ENCODE measurements at places on chromosomes 4 and X.

DNA sequence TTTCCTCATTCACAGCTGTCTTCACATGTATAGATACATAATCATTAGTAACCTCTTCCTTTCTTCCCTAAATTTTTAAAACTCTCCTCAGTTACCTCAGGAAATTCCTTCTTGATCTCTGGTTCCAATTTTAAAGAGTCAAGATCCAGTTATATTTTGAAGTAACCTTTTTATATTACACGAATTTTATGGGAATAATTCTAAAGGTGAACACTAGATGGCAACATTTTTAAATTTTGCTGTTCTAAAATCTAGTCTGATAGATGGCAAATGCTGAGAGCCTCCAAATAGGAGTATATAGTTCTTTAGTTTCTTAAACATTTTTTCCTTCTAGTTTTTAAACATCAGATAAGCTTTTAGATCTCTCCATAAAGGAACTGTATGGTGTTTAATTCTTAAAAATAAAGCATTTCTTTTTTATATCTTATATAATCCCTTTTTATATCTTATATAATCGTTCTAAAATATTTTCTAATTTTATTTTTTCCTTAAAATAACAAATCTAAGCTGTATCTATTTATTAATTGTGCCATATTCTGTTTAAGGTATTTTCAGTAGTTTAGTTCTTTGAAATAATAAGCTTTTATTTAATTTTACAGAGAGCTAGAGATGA lies 37.9 kb upstream of the PAPSS1 start:
- DNase-seq, result no peak

GRCh38 chr4:140153419-140153717 lies 616 bp downstream of the MAML3 start:
- DNase-seq, result no peak

DNA sequence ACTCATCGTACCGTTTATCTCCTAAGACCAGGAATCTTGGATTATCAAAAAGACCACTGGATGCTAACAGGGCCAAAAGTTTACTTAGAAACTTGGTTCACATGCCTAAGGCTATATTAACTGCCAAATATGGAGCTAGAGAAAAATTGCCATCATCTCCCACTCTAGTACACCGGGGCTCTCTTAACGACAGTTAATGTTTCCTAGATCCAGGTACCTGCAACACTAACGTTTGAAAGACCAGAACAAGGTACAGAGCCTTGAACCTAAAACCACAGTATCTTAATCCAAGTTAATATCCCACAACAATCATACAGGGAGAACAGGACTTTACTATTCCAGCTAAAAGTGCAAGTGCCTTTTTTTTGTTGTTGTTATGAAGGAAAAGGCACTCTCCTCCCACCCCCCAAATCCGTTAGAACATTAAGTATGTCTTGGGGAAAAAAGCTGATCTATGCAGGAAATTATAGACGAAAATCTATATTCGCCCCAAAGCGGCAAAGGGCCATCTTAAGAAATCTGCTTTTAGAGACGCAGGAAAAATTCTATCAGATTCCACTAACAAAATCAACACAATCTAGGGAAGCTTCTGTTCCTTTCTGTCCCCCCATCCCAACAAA lies 1.3 kb downstream of the G3BP2 start:
- no peak for DNase-seq

- no peak for DNase-seq
These were observed 106.7 kb upstream of the MSX1 start for GRCh38 chr4:4752576-4753401.

DNA sequence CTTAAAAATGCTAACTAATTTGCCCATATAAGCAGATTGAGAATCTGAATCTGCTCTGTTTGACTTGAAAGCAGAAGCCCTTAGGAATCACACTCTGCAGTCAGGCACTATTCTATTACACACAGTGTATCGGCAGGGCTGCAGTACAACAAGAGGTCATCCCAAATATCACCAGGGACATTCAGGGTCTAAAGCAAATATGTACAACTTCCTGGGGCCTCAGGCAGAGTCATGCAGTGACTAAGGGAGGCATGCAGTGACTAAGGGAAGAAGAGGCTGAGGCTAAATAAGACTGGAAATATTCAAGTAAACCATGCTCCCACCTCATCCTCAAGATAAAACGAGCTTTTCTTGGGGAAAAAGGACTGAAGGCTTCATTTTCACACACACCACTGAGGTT lies 20.9 kb downstream of the MAPK10 start:
- no peak for DNase-seq

DNA sequence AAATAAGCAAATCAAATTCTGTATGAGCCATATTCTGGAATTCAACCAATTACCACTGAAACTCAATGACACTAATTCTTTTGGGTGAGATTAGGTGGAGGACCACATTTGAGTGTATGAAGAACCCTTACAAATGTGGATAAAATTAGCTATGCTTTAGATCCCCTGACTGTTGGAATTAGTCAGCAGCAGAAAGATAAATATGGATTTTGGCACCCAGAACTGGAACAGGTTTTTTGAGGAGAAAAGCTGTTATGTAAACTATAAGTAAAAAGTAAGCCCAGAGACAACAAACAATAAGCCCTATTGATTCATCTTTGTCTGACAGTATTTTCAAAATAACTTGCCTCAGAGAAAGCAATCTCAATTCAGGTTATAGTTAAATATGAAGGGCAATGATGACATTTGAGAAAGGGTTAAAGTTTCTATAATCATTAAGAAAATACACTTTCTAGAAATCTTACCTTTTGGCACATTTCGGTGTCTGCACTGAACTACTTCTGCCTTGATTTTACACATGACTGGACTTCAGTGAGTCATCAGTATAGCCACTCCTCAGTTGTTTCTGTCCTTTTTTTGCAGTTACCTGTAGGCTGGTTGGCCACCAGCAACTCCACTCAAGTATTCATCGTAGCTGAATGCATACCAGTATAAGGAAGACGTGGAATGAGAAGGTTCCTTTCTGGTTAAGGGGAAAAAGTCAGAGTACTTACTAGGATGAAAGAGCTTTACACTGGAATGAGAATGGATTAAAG lies 80.0 kb downstream of the KCTD8 start:
- no peak for DNase-seq

- DNase-seq, result no peak
These were observed 62.0 kb downstream of the CCSER1 start for GRCh38 chr4:90189178-90189577.

- no peak for DNase-seq
These were observed 192.2 kb upstream of the ARX start for GRCh38 chrX:25207803-25208475.

DNA sequence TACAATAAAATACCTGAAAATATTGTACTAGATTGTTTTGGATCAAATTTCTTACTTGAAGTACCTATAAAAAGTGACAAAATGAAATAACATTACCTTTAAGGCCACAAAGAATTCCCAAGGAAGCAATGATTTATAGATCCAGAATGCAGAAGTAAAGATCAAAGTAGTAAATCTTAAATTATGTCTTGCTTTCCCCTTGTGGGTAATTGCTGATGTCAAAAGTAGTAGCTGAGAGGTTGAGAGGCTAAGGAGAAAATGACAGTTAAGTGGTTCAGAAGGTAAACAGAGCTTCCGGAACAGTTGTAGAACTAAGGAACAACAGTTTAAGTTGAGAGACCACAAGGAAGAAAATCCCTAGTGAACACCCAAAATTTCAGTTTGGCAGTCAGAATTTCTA lies 358.3 kb downstream of the GABRG1 start:
- DNase-seq, result no peak

GRCh38 chr4:48642421-48643374 lies 137.4 kb downstream of the FRYL start:
- no peak for DNase-seq

- no peak for DNase-seq
These were observed 1878.4 kb downstream of the ARAP2 start for GRCh38 chr4:34365946-34366345.

- no peak for DNase-seq
These were observed 84.2 kb upstream of the WDFY3 start for GRCh38 chr4:85050736-85051135.

DNA sequence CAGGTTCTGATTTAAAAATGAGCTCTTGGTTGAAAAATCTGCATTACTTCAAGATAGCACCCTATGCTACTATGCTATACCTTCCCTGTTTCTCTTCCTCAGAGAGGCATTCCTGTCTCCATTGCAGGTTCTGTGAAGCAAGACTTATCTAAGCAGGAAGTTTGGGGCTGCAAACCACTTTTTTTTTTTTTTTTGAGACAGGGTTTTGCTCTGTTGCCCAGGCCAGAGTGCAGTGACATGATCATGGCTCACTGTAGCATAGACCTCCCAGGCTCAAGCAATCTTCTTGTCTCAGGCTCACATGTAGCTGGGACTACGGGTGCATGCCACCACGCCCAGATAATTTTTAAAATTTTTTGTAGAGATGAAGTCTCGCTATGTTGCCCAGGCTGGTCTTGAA lies 4.0 kb upstream of the CCNG2 start:
- no peak for DNase-seq

DNA sequence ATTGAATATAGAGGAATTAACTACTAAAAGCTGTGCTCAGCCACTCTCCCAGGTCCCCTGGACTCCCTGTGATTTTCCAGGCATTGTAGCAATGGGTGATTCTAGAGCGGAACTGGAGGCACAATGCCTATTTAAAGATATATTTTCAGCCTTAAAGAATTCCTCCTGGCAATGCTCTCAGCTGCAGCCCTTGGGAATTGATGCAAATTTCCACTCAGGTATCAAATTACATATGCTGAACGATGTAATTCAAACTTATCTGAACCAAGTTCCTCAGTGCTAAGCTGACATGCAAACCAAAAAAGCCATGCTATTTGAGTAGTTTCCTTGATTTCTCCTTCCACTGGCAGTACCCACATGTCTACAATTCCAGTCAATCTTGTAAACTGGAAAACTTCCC lies 86.3 kb upstream of the GABRA3 start:
- no peak for DNase-seq

- no peak for DNase-seq
These were observed 10.2 kb downstream of the NAT8L start for GRCh38 chr4:2069161-2069971.

DNA sequence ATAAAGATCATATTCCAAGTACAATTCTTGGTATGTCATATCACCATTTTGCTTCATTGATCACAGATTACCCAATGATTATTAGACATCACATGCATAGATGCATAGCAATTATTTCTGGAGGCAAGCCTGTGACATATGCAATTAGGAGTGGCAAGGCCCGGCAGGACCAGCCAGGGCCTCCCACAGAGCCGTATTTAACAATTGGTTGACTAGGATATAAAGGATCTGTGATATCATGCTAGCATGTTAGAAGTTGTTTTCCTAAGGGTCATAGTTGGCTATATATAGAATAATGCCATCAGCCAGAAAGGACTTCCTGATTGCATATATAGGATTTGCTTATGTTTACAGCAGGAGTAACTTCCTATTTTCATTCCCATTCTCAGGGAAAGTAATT lies 103.5 kb upstream of the OTUD4 start:
- DNase-seq, result no peak

- no peak for DNase-seq
These were observed 10.2 kb downstream of the RGS12 start for GRCh38 chr4:3302786-3303564.

DNA sequence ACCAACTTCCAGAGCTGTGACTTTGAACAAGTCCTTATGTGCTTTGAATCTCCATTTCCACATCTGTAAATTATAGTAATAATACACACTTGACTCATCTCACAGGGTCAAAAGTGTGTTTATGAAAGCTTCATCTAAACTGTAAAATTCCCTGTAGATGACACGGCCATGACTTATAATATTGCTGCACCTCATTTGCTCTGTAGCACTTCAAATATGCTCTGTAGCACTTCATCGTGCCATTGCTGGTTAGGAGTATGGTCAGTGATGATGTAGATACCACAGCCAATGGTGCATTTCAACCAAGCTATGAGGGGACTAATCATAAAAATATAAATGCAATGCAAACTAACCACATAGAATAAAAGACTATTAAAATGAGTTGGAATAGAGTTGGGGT lies 318.6 kb downstream of the ANK2 start:
- no peak for DNase-seq

- DNase-seq, result no peak
These were observed 38.2 kb upstream of the GPM6A start for GRCh38 chr4:175850240-175850639.

DNA sequence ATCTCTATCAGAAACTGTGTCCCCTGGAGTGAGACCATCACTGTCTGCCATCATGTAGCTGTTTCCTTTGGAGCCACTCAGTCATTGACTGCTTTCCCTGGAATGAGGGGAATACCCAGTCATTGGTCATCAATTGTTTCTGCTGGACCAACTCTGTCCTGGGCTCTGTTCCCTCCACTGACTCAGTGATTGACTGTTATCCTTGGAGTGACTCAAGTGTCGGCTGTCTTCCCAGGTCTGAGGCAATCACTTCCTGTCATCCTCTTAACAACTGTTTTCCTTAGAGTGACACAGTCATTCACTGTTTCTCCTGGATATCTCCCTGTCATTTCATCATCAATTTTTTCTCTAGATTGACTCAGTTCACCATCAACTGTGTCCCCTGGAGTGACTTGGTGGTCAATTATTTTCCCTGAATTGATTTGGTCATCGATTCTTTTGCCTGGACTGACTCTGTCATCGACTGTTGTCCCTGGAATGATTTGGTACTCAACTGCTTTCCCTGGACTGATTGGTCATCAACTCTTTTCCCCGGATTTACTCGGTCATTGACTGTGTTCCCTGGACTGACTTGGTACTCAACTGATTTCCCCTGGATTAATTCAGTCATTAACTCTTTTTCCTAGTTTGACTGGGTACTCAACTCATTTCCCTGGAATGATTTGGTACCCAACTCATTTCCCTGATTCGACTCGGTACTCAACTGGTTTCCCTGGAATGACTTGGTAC lies 327.9 kb upstream of the VCX start:
- no peak for DNase-seq

GRCh38 chr4:67234296-67234695 lies 311.0 kb downstream of the CENPC start:
- no peak for DNase-seq

- DNase-seq, result no peak
These were observed 32.2 kb downstream of the ZNF275 start for GRCh38 chrX:153366119-153366518.

GRCh38 chr4:26619784-26620183 lies 35.9 kb downstream of the TBC1D19 start:
- no peak for DNase-seq

- DNase-seq, result no peak
These were observed 731 bp upstream of the GPC3 start for GRCh38 chrX:133985967-133986683.

- no peak for DNase-seq
These were observed 14.5 kb upstream of the MED14 start for GRCh38 chrX:40749681-40750494.

GRCh38 chr4:78616046-78616498 lies 64.5 kb downstream of the ANXA3 start:
- DNase-seq, result no peak

GRCh38 chrX:114058988-114059418 lies 524.9 kb upstream of the HTR2C start:
- no peak for DNase-seq

- no peak for DNase-seq
These were observed 22.1 kb downstream of the BEX3 start for GRCh38 chrX:103398421-103398864.

- DNase-seq, result no peak
These were observed 23.2 kb upstream of the LUZP4 start for GRCh38 chrX:115266300-115266699.

GRCh38 chr4:101279377-101279871 lies 67.9 kb downstream of the PPP3CA start:
- no peak for DNase-seq
